GM23248 (cell line): ENCODE measurements at places on chromosomes 16 and 17. TPM values are rescaled to one million over a fixed set of nuclear protein-coding genes. Genes with fewer than 3 reads are reported as not detected.

DNA sequence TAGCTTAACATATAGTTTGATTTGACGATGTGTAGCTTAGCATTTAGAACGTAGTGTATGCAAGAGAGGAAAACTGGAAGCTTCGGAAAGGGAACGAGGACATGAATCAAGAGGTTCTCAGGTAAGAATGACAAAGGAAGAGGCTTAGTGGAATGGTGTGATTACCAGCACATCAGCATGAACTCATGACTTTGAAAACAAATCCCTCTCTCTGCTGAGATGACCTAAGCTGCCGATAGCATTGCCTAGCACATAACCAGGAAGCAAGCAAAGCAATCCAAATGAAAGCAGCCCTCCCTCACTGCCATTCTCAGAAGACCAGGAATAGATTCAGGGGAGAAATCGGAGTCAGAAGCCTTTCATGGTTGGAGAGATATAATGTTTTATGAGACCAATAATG lies 51.3 kb upstream of the CCL1 start:
- no peak for DNase-seq

The NPB gene
- 2.4 TPM in 2 replicates for total RNA-seq

- no peak for DNase-seq
Measured at GRCh38 chr17:40949418-40949817, 12.0 kb upstream of the KRT23 start.

DNA sequence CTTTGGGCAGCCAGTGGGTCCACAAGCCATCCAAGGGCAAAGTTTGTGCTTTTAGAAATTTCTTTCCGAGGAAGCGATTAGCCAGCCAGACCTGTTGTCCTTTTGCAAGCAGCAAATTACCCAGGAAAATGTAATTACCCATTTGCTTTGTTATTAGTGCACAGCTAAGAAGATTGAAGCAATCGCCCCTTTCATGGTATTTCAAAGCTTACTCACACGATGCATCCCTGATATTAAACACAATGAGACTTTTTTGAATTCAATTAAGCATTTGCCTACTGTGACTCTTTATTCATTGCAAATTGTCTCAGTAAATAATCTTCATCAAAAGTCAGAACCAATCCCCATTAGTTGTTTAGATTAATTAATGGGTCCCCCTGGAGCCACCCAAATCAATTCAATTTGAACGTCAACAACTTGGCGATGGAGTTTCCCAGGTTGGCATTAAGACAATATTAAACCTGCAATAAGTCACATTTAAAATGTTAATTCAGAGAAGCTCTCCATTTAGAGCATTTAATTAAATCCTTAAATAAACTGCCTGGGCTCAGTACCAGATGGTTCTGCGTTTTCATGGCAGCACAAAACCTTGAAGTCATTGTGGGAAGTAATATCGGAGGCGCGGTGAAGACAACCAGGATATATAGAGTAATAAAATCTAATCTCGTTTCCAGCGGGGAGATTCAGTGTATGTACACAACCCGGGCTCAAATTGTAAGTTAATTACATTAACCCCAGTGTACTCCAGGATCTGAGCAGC lies 366.2 kb upstream of the TNRC6C start:
- DNase-seq = no peak
